ENCODE measurements at places on chromosomes 6 and 20. TPM values are rescaled to one million over a fixed set of nuclear protein-coding genes. Genes with fewer than 3 reads are reported as not detected.

The TREM1 gene
- 0.38 TPM for total RNA-seq

DNA sequence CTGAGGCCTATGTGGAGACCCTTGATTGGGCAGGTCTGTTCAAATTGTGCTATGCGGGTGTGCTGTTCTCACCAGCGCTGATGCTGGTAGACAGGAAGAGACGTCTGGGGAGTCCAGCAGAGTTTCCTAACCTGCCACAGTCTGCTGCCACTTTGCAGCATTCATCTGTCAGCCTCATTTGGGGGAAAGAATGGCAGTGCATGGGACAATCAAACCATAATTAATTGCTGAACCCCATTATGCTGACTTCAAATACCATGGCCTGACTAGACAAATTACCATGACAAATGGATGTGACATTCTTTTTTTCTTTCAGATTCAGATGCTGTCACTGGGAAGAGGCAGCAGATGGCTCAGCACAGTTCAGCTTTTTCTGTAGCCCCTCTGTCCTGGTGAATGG lies 171.4 kb upstream of the SYNDIG1 start:
- no peak for DNase-seq

The IL22RA2 gene
- total RNA-seq, result not detected

The DEFB110 gene
- not detected for total RNA-seq

DNA sequence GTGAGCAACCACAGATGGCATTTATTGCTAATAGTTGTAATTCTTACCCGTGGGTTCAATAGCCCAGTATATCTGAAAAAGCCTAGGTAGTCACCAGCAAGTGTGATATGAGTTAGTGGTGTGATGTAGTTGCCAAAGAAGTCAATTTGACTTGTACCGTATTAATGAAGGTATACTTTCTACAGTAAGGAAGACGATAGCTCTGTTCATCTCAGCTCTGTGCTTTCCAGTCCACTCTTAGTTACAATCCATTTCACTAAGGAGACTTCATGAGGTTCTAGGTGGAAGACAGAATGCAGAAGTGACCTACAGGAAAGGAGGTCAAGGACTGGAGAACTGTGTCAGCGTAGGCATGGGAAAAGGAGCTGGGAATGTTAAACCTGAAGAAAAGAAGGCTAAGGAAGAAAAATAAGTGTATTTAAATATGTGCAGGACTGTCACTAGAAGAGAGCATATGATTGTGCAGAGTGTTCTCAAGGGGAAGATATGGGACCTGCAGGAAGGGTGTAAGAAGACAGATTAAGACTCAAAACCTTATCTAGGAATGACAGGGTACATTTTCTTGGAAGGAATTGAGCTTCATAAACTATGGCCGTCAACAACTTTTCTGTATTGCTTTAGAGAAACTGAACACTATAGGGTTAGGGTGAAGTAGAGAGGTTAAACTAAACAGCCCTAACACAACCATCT lies 116.9 kb upstream of the SCGN start:
- DNase-seq, result no peak

- DNase-seq, result no peak
Observed at GRCh38 chr6:106305740-106306139, 19.8 kb downstream of the ATG5 start.

DNA sequence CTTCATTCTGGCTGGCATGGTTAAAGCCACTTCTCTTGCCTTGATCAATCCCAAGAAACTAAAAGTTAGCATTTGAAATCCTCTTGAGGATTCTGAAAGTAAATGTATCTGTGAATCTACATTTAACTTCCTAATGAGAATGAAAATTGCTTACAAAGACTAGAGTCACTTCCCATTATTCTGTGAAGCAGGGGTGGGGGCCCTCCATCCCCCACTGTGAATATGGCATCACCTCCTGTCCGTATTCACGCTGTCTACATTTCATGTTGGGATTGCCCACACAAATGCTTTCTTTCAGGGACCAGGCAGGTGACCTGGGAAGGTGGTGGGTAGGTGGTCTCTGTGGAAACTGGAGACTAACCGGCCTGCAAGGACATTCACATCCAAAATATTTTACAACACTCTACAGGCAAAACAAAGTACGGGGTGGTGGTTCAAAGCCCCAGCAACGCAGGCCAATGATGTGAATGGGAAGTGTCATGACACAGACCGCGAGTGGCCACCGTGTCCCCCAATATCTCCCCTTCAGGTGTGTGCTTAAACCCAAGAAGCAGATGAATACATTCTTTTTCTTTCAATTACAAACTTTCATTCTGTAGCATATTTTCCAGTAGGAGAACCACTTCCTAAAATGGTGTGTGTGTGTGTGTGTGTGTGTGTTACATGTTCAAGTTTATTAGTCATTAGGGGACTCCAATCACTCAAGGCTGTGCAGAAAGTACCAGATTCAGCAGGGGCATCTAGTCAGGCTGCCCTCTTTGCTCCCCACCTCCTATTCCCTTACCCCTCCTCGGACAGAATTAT lies 132.2 kb downstream of the PRND start:
- DNase-seq, result no peak

GRCh38 chr20:16028923-16029322 lies 544.3 kb downstream of the KIF16B start:
- DNase-seq, result no peak

DNA sequence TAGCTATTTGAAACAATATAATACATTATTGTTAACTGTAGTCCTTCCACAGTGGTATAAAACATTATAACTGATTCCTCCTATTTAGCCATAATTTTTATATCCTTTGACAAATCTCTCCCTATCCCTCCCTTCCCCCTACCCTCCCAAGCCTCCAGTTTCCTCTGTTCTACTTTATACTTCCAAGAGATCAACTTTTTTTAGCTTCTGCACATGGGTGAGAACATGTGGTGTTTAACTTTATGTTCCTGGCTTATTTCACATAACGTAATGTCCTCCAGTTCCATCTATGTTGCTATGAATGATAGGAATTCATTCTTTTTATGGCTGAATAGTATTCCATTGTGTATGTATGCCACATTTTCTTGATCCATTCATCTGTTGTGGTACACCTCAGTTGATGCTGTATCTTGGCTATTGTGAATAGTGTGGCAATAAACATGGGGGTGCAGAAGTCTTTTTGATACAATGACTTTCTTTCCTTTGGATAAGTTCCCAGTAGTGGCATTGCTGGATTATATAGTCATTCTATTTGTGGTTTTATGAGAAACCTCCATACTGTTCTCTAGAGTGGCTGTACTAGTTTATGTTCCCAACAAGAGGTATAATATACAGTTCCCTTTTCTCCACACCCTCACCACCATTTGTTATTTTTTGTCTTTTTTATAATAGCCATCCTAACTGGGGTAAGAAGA lies 205.0 kb downstream of the KCNQ5 start:
- no peak for DNase-seq

DNA sequence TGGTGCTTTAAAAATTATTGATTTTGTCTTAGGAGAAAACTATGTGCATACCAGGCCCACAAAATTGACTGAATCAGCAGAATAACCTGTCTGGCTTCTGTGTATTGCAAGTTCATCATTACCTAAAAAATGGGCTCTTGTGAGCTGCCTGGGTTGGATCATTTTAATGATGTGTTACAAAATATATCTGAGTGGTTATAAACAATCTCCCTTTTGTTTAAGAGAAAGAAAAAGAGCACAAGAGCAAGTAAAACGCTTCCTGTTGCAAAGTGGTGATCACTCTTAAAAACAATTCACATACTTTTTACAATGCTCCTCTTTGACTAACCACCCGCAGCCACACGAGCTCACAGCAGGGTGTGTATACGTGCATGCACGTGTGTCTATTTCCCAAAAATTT lies 335.1 kb downstream of the HDGFL1 start:
- no peak for DNase-seq

The DOK5 gene
- 0.26 TPM for total RNA-seq

GRCh38 chr6:168841609-168842278 lies 400.8 kb downstream of the SMOC2 start:
- DNase-seq, result no peak

The TFB1M gene
- 25.9 TPM for total RNA-seq

The FNDC11 gene
- total RNA-seq, result 1.3 TPM

- DNase-seq, result no peak
Observed at GRCh38 chr6:108619431-108620197, 58.9 kb downstream of the FOXO3 start.

GRCh38 chr6:123042401-123042800 lies 46.4 kb downstream of the CLVS2 start:
- no peak for DNase-seq

DNA sequence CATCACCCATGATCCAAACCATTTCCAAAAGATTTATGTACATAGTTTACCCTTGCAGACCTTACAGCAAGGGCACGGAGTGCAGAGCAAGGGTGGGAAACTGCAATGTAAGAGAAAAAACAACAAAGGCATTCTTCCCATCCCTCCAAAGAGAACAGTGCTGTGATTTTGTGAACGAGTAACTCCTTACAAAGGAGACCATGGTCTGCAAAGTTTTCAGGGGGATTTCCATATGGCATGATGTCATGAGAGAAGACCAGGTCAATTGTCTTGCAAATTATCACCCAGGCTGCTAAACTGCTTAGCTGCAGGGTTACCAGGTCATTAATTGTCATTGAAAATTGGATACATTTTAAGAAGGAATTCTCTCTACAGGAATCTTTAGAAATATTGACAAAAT lies 58.3 kb downstream of the LAMP5 start:
- DNase-seq, result no peak

- no peak for DNase-seq
Observed at GRCh38 chr6:168102315-168102985, 23.4 kb upstream of the FRMD1 start.

DNA sequence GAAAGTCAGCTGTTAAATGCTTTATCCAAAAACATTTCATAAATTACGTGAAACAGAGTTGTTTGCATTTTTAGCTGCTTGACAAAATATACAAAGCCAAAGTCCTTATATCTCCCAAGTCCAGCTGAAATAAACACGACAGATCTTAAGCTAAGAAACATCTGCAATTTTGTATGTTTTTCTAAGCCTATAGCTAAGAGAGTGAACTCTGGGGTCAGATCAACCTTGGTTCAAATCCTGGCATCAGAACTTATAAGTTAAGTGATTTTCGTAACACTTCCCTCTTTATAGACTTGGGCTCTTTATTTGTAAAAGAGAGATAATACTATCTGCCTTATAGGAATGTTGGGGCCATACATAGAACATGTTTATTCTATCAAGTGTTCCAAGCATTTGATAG lies 176.7 kb downstream of the PTPRK start:
- DNase-seq, result no peak

The CNR1 gene
- total RNA-seq, result 2.0 TPM

GRCh38 chr6:149896491-149896890 lies 1.4 kb downstream of the RAET1E start:
- DNase-seq, result no peak

The GHRH gene
- not detected for total RNA-seq

The DNAAF9 gene
- 18.8 TPM for total RNA-seq

The SLC2A10 gene
- 19.4 TPM for total RNA-seq

GRCh38 chr20:60137657-60138245 lies 179.5 kb downstream of the CDH26 start:
- peak; percentile 51 for DNase-seq

The RIPPLY2 gene
- total RNA-seq, result not detected

GRCh38 chr6:96794980-96795379 lies 42.3 kb downstream of the GPR63 start:
- DNase-seq, result no peak

The LRRN4 gene
- total RNA-seq, result 0.13 TPM

DNA sequence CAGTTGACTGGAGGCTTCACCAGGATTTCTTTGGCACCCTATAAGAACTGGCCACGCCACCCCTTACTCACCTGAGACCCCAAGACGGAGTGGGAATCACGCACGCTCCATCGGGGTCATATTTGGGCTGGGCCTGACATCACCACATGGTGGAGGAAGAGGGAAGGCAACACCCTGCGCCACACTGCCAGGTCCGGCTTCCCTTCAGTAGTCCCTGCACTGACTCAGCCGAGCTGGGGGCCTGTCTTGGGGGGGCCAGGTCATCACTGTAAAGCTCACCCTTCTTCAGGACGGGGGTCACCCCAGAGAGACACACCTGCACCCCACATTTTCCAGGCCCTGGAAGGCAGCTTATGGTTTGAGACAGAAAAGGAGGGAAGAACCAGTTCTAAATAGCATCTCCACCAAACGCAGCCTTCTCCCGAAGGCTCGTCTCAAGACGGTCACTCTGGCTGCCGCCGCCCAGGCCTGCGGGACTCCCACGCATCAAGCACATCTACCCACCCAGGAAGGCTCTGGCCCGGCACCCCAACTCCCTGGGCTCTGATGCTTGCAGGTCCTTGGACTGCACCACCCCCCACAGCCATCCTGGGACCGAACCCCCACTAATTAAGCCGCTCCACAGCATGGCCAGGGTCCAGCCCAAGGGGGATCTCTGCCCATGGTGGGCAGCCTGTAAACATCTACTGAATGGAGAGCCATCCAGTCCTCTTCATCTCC lies 51.8 kb downstream of the GINS1 start:
- DNase-seq, result no peak

The EYS gene
- not detected for total RNA-seq

GRCh38 chr20:44400970-44401769 lies 45.7 kb downstream of the HNF4A start:
- no peak for DNase-seq

DNA sequence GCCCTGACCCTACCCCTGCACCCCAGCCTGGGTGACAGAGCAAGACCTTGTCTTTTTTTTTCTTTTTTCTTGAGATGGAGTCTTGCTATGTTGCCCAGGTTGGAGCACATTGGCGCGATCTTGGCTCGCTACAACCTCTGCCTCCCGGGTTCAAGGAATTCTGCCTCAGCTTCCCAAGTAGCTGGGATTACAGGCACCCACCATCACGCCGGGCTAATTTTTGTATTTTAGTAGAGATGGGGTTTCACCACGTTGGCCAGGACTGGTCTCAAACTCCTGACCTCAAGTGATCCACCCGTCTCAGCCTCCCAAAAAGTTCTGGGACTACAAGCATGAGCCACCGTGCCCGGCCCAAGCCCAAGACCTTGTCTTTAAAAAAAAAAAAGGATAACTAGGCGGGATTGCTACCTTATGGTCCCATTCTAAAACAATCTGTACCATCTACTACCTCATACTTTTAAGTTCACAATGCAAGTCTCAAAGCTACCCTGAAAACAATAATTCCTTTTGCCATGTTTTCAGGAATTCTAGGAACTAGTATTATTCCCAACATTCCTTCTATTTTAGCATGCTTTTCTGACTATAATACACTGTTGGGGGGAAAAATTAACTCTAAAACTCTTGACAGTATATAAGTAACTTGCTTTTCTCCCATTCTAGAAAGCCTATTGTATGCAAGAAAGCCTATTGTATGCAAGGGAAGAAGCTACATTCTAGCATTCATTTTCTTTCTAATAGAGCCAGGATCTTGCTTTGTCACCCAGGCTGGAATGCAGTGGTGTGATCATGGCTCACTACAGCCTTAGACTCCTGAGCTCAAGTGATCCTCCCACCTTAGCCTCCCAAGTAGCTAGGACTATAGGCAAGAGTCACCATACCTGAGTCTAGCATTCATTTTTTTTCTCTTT lies 6.6 kb downstream of the TUBB start:
- DNase-seq, result no peak

GRCh38 chr6:88044530-88044929 lies 3.1 kb upstream of the SPACA1 start:
- no peak for DNase-seq

- DNase-seq, result no peak
Observed at GRCh38 chr6:85641522-85641896, 1.2 kb downstream of the SYNCRIP start.
